ENCODE measurements at places on chromosomes 13 and 19. TPM values are rescaled to one million over a fixed set of nuclear protein-coding genes. Genes with fewer than 3 reads are reported as not detected.

Gene APOC4
- total RNA-seq = not detected

Gene OVOL3
- total RNA-seq = not detected

Gene C1QTNF9B
- 0.34 TPM for total RNA-seq

Gene SPTBN4
- total RNA-seq = 0.42 TPM

Gene KIR3DL2
- total RNA-seq = 0.42 TPM

Gene CCDC106
- total RNA-seq = 15.1 TPM

Gene ZNF845
- 7.0 TPM for total RNA-seq

Gene DDA1
- 44.1 TPM for total RNA-seq

Gene TMEM238
- 33.9 TPM for total RNA-seq

Gene PALM
- 33.0 TPM for total RNA-seq

Gene FGF22
- 0.29 TPM for total RNA-seq

Gene ACP7
- not detected for total RNA-seq

Gene KLK1
- total RNA-seq = 0.76 TPM

Gene FLT3LG
- total RNA-seq = 10.1 TPM

Gene ZNF665
- total RNA-seq = 3.6 TPM

Gene FPR3
- total RNA-seq = 28.6 TPM

Gene FCAR
- total RNA-seq = 19.5 TPM

Gene RPS19
- 1,560 TPM for total RNA-seq

Gene TEKTIP1
- 2.8 TPM for total RNA-seq

Gene PSG3
- not detected for total RNA-seq

Gene FPR2
- total RNA-seq = 5.9 TPM

Gene CPB2
- total RNA-seq = 5.1 TPM

Gene HIPK4
- total RNA-seq = 0.09 TPM

Gene SLC7A10
- total RNA-seq = not detected

Gene CD70
- not detected for total RNA-seq

Measured in left lung (tissue), 14 donors.